ENCODE measurements at places on chromosomes 2 and 18.

DNA sequence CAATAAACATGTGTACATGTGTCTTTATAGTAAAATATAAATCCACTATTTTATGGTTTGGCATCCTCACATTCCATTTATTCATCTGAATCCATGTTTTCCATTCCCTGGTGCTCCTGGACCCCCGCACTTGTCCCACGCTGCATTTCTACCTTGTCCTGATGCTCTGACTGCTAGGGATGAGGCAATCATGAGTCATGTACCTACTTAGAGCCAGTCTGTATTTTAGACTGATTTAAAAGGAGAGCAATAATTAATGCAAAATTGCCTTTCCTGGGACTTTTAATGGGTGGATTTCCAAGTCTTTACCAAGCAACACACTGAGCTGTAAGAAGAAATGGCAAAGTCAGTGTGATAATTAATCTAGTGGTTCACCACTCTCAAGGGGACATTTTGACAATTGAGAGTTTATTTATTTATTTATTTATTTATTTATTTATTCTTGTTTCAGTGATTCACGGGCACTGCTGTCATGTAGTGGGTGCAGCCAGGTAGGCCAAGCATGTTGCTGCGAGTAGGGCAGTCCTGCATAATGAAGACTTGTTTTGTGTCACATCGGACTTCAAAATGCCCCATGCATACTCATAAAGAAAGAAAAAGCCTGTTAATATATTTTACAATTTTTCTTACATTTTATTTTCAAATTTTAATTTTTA lies 419.3 kb upstream of the VWC2L start:
- H3K27me3 ChIP-seq = no peaks in the 10 kb centered on the region
- H3K4me3 ChIP-seq = no peak overlapping the region
- H3K27ac ChIP-seq = no peak overlapping the region
- no peak for DNase-seq
- no peaks in the 10 kb centered on the region for H3K36me3 ChIP-seq

DNA sequence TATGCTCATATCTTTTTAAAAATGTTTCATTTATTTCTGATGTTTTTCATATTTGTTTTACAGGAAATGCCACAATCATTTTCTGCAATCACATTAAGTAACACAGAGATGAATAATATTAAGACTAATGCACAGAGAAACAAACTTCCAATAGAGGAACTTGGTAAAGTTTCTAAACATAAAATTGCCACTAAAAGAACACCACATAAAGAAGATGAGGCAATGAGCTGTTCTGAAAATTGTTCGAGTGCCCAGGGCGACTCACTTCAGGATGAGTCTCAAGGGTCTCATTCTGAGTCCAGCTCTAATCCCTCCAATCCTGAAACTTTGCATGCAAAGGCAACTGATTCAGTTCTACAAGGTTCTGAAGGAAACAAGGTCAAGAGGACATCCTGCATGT lies 70.4 kb downstream of the APLF start:
- H3K27me3 ChIP-seq = no peaks in the 10 kb centered on the region
- H3K4me1 ChIP-seq = no peaks in the 10 kb centered on the region
- H3K27ac ChIP-seq = no peak overlapping the region
- no peak for DNase-seq
- H3K36me3 ChIP-seq = no peaks in the 10 kb centered on the region

- no peaks in the 10 kb centered on the region for H3K36me3 ChIP-seq
- DNase-seq = no peak
- H3K27ac ChIP-seq = no peak overlapping the region
Measured at GRCh38 chr2:215885536-215885935, 127.8 kb downstream of the MREG start.

- H3K36me3 ChIP-seq = no peaks in the 10 kb centered on the region
- no peaks in the 10 kb centered on the region for H3K27me3 ChIP-seq
- no peaks in the 10 kb centered on the region for H3K4me1 ChIP-seq
- DNase-seq = no peak
Measured at GRCh38 chr2:27727257-27727656, 44.3 kb upstream of the MRPL33 start.

- no peak overlapping the region for H3K27ac ChIP-seq
- H3K4me1 ChIP-seq = no peaks in the 10 kb centered on the region
- no peak for DNase-seq
Measured at GRCh38 chr2:109285244-109285651, 156.2 kb downstream of the SH3RF3 start.
